ENCODE measurements at places on chromosomes 13 and 19.

GRCh38 chr13:59422646-59423045 lies 741.1 kb downstream of the DIAPH3 start:
- no peak for DNase-seq

- DNase-seq: no peak
Observed at GRCh38 chr13:109447667-109448066, 338.7 kb downstream of the IRS2 start.

- no peak for DNase-seq
Observed at GRCh38 chr13:44273991-44274770, 99.4 kb upstream of the SERP2 start.

GRCh38 chr13:71830323-71830722 lies 36.7 kb downstream of the DACH1 start:
- no peak for DNase-seq
